ENCODE measurements at places on chromosomes 1 and 21. TPM values are rescaled to one million over a fixed set of nuclear protein-coding genes. Genes with fewer than 3 reads are reported as not detected.

CMPK1 gene
- total RNA-seq: 98.8 TPM

VHLL gene
- total RNA-seq: not detected

DENND4B gene
- total RNA-seq: 183 TPM

DNA sequence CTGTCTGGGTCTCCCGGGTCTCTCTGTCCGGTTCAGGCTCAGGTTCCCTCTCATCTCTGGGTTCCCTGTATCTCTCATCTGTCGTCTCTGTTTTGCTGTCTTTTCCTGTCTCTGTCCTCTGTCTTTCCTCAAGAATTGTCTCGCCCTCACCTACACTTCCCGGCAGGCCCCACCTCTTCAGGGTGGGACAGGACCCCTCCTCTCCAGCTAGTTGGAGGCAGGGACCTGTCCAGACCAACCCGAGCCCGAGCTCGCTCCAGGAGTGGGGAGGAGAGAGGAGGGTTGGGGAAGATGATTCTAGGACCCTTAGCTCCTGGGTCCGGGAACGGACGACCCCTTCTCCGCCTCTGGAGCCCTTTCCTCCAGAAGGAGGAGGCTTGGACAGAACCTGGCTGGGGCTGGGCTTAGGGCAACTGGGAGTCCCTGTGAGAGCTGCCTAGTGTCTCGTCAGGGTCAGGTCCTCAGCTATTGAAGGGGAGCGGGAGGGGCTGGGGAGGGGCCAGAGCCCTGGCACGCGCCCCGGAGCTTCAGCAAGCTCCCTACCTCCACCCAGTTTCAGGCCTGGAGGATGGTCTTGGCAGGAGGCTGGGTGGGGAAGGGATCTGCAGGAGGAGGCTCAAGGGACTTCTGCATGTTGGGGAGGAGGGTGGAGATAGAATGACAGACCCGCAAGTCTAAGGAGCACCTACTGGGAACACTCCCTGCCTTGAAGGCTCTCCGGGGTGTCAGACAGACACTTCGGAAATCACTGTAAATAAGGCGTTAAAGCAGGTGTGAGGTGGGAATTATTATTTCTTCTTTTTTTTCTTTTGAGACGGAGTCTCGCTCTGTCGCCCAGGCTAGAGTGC, 26.3 kb upstream of the EPB41 start:
- DNase-seq: no peak
- H3K4me3 ChIP-seq: peak overlapping the region; percentile 88
- peak overlapping the region; percentile 85 for H3K27ac ChIP-seq
- no peaks in the 10 kb centered on the region for H3K27me3 ChIP-seq

GRCh38 chr1:53337499-53337898, 9.6 kb upstream of the LRP8 start:
- peaks cover 19% of the 10 kb centered on the region for H3K36me3 ChIP-seq
- H3K4me3 ChIP-seq: no peak overlapping the region
- no peaks in the 10 kb centered on the region for H3K27me3 ChIP-seq
- no peak overlapping the region for H3K27ac ChIP-seq

DNA sequence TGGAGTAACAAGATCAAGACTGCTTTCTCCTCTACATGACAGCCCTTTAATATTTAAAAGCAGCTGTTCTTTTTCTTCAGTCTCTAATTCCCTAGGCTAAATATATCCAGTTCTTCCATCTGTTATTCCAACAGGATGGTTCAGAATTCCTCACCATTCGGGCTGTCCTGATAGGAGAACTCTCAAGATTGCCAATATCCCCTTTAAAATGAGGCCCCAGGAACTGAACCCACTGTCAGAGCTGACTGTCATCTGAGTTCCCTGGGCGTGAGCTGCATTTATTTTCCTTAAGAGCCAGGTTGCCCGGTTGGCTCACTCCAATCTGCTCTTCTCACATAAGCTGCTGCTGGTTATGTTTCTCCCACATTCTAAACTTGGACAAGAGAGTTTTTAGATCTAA, 177.6 kb downstream of the MIS18A start:
- no peaks in the 10 kb centered on the region for H3K36me3 ChIP-seq
- no peak overlapping the region for H3K4me3 ChIP-seq
- H3K27ac ChIP-seq: no peak overlapping the region
- DNase-seq: no peak
